Stimulated activated CD4-positive, alpha-beta T cell treated with anti-CD3 and anti-CD28 coated beads, Interleukin-1b, Interleukin-23, amount 100 ng/mL, for 1 hour (primary cell): ENCODE measurements at places on chromosomes 5 and 9.

GRCh38 chr5:133757396-133757945 lies 145.1 kb upstream of the FSTL4 start:
- no peak for DNase-seq

DNA sequence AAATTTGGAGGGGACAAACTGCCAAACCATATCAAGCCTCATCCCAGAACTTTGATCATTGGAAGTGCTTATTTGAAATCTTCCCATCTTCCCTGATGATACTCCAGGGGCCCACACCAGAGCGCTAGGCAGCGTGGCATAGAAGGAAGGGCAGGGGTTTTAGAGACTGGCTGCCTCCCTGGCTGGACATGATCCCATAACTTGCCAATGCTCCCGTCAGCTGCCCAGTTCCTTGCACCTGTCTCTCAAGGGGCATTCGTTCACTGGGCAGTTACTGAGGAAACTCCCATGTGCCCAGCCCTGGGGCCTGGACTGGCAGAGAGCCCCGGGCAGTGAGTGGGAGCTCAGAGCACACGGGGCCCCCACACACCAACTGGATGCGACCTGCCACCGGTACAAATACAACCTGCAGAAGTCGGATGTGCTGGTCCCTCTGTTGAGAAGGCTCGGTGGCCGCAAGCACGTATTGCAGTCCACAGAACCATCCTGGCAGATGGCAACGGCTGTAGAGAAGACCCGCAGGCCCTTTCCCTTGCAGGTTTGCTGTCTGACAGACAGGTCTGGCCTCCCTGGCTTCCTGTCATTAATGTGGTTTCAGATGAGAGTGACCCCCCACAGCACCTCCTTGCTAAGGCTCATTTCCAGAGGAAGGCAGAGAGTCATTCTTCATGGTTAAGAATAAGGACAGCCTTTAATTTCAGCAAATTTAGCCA lies 122.4 kb downstream of the MVB12B start:
- DNase-seq: no peak

DNA sequence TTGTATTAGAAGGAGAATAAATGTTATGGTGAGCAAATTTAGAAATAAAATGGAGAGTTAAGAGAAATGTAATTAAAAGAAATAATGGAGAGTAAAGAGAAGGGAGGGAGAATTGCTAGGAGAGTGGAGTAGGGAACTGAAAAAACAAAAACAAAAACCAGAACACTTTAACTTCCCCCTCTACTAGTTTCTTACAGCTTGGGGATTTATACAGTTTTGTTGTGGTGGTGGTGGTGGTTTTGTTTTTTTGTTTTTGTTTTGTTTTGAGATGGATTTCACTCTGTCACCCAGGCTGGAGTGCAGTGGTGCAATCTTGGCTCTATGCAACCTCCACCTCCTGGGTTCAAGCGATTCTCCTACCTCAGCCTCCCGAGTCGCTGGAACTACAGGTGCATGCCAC lies 322.4 kb downstream of the TMEM167A start:
- DNase-seq: no peak

DNA sequence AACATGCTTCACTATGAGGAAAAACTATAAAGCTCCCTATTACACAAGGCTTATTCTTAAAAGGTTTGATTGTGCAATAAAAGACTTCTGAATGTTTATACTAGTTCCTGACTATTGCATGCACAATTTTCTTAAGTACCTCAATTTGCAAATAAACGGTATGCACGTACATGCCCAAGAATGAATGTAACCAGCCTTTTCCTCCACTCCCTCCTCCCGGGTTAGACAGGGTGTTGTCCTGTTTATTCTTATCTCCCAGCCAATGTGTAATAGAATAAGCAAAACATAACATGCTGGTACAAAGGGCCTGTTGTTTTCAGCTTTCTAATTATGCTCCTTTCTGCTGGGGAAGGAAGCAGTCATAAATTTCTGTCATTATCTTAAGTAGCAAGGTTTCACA lies 79.1 kb downstream of the AOPEP start:
- DNase-seq: no peak

GRCh38 chr9:28922891-28923290 lies 1349.6 kb upstream of the C9orf72 start:
- no peak for DNase-seq
